Stimulated activated CD4-positive, alpha-beta T cell treated with anti-CD3 and anti-CD28 coated beads, Interleukin-15, amount 100 ng/mL, for 48 hours (primary cell): ENCODE measurements at places on chromosomes 13 and 19.

- DNase-seq, result no peak
Observed at GRCh38 chr13:66659286-66659685, 570.9 kb downstream of the PCDH9 start.

DNA sequence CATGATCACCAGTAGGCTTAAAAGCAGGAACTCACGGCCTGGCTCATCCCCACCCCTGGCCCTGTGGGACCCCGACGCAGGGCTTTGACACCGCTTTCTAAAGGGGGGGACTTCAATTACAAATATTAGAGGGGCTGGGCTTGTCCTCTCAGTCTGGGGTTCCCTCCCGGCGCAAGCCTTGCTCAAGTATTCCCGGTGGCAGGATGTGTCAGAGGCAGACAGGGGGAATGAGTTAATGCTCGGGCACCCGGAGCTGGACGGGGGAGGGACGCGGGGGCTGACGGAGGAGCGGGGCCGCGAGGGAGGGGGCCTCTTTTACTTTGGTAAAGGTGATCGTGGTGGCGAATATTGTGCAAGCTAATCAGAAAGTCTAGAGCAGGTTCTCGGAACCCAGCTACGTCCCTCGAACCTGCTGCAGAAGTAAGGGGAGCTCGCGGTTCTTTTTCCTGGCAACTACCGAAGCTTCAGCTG, 1.1 kb downstream of the FGF14 start:
- DNase-seq, result no peak

DNA sequence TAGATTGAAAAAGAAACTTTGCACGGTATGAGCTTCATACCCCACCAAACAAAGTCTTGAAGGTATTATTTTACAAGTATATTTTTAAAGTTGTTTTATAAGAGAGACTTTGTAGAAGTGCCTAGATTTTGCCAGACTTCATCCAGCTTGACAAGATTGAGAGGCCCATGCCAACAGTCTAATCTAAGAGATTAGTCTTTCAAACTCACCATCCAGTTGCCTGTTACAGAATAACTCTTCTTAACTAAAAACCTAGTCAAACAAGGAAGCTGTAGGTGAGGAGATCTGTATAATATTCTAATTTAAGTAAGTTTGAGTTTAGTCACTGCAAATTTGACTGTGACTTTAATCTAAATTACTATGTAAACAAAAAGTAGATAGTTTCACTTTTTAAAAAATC, 41.9 kb upstream of the RAP2A start:
- no peak for DNase-seq

DNA sequence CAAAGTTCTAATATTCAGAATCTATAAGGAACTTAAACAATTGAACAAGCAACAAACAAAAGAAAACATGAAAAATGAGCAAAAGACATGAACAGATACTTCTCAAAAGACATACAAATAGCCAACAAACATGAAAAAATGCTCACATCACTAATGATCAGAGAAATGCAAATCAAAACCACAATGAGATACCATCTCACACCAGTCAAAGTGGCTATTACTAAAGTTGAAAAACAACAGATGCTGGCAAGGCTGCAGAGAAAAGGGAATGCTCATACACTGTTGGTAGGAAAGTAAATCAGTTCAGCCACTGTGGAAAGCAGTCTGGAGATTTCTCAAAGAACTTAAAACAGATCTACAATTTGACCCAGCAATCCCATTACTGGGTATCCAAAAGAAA, 74.3 kb downstream of the CRYL1 start:
- no peak for DNase-seq

DNA sequence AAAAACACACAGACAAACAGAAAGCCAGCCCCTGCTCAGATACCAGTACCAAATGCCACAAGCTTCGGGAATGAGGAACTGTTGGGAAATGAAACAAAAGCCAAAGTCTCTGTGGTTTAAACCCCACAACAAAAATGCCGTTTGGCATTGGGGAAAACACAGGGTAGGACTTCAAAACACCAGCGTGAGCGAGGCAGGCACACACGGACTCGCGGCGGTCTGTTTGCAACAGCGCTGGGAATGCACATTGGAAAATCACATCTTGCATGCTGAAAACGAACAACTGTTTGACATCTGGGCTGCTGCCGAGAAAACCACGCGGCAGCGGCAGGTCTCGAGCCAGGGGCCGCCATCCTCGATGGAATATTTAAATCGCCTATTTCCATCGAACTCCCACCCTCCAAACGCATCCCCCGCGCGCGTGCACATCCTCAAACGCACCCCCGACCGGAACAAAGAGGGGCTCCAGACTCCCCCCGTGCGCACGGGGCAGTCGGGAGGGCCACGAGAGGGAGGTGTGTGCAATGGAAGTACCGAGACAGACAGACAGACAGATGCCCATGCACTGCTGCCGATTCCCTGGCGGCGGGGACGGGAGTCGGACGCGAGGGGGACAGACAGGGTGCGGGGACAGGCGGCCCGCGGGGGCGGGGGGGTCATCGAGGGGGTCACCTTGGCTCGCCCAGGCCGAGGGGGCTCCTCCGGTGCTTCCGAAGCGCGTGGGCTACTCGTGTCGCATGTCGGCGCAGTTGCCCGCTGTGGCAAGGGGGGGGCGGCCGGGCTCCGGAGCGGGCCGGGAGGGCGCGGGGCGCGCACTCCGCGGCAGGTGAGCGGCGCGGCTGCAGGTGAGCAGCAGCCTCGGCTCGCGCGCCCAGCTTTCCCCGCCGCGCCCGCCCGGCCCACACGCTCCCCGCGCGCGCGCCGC, at the start of gene GPR12:
Gene GPR12, minus strand, starts transcription at position 880 of the 925 bp plus-strand sequence. CDS start 959 bp downstream, outside the sequence.
- DNase-seq, result no peak

DNA sequence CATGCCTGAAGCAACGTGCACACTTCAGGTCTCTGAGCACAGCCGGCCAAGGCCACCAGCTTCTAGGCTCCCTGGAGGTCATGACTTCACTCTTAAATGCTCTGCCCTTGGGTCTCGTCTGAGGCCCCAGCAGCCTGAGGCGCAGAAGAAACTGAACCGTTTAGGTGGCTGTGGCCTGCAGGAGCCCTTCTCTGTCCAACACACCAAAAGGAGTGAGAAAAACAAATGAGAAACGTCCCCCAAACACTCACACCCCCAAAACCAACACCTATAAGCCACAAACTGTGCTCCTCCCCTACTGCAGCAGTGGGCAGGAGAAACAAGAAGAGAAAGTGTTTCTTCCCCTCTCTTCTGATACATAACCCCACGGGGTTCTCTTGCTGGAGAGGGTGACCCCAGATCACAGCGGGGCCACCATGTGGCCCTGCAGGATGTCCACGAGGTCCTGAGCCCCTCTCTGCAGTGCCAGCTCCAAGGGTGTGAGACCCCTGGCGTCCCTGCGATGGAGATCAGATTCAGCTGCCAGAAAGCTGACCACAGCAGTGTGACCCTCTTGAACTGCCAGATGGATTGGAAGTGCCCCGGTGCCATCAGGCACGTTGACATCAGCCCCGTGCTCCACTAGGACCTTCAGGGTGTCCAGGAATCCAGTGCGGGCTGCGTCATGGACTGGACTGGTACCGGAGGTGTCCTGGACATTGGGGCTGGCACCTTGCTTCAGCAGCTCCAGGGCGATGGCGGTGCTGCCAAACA, 1.0 kb upstream of the KRI1 start:
- peak; percentile 43 for DNase-seq

GRCh38 chr19:28519952-28520861, 692.7 kb downstream of the UQCRFS1 start:
- DNase-seq, result no peak

DNA sequence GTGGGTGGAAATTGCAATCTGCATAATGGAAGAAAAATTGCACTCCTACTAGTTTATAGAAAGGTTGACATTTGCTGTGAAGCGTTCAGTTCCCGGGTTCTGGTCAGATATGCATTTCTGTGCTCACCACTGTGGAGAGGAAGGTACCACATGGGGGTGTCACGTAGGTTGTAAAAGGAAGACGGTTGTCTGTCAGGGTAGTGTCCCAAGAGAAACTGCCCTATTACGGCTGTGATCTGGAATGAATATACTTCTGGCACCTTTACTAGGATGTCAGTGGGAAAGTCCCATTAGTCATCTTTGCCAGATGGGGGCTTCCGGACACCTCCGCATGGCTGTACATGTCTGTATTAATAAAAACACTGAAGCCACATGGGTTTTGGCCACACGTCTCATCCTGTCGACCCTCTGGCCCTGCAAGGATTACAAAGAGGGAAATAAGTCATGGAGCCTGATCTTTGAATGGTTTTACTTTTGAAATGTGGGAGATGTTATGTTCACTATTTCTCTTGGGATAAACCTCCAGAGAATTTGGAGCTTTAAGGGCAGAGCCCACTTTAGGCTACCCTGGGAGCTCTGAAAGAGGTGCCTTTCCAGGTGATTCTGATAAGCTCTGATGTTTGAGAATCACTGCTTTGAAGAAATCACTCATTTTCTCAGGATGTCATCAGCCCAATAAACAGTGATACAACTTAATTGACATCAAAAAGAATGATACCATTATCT, 133.9 kb downstream of the AKAP11 start:
- no peak for DNase-seq

DNA sequence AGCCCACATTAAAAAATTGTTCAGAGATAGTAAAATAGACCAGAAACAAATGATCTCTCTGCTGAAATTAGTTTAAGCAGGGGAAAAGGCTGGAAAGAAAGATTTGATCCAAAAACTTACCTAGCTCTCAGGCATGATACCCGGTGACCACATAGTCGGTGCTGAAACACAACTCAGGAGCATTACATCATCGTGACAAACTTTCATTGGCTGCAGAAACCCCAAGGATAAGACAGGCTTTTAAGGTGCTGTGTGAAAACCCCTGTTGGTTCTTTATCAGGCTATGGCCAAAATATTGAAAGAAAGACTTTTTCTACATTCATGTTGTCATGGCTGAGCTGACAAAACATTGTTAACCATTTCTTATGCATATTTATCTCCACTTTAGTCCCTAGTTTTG, 171.7 kb upstream of the KLF12 start:
- DNase-seq, result no peak

- DNase-seq, result no peak
Observed at GRCh38 chr19:37077501-37077933, 716 bp upstream of the ZNF420 start.

DNA sequence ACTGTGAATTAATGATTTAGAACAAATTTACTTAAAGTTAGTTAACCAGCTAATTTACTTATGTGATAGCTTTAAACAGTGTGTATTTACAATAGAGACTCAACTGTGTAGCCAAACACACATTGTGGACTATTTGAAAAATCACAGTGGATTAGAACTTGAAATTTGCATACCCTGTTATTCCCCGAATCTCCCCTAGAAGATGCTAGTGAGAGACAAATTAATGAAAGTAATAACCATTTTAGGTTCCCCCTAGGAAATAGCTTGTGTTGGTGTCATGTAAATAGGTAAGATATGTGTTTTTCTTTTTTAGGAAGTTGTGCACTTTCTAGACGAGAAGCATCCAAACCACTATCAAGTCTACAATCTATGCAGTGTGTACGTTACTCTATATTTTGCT, 98.5 kb downstream of the C1QTNF9 start:
- no peak for DNase-seq
